ENCODE measurements at places on chromosomes 16 and 17. TPM values are rescaled to one million over a fixed set of nuclear protein-coding genes. Genes with fewer than 3 reads are reported as not detected.

The CCL11 gene
- not detected for total RNA-seq

The PRDM7 gene
- total RNA-seq = 0.03 TPM

The HS3ST3A1 gene
- total RNA-seq = 0.34 TPM

The ATF7IP2 gene
- total RNA-seq = 12.5 TPM

The DNAI2 gene
- not detected for total RNA-seq

The RANBP10 gene
- 9.6 TPM for total RNA-seq

The HOXB1 gene
- total RNA-seq = not detected

The RPL27 gene
- 3,764 TPM for total RNA-seq

The CNTNAP4 gene
- not detected for total RNA-seq

The GRIN2C gene
- 0.24 TPM for total RNA-seq

The CDRT15L2 gene
- total RNA-seq = not detected

The MYL11 gene
- total RNA-seq = not detected

The DLG4 gene
- total RNA-seq = 9.0 TPM

The HBM gene
- not detected for total RNA-seq

The C1QL1 gene
- total RNA-seq = 23.3 TPM

The TPSAB1 gene
- not detected for total RNA-seq

The DUS1L gene
- 78.0 TPM for total RNA-seq

The TBC1D3E gene
- total RNA-seq = not detected

The ODF4 gene
- total RNA-seq = not detected

The PRAC1 gene
- not detected for total RNA-seq

The NKD1 gene
- total RNA-seq = 0.30 TPM

The CCDC200 gene
- not detected for total RNA-seq

The NTN3 gene
- total RNA-seq = not detected

The OSGIN1 gene
- total RNA-seq = 39.7 TPM

The AOC3 gene
- total RNA-seq = 1.5 TPM

The CD300C gene
- total RNA-seq = 0.15 TPM

The PLLP gene
- total RNA-seq = 1.6 TPM

The CCL5 gene
- 2.0 TPM for total RNA-seq

The CDH13 gene
- total RNA-seq = 0.01 TPM

The OR1G1 gene
- not detected for total RNA-seq

The TPSG1 gene
- total RNA-seq = 0.10 TPM

The CD68 gene
- 37.0 TPM for total RNA-seq

The C17orf107 gene
- total RNA-seq = 0.17 TPM

The FZD2 gene
- 37.4 TPM for total RNA-seq

The SMIM36 gene
- not detected for total RNA-seq

The GSDMA gene
- total RNA-seq = not detected

The DNAH2 gene
- 0.09 TPM for total RNA-seq

The SLC38A8 gene
- not detected for total RNA-seq

The ADAD2 gene
- not detected for total RNA-seq

The PDE6G gene
- 2.5 TPM for total RNA-seq
